ENCODE measurements at places on chromosomes 5 and 9.

DNA sequence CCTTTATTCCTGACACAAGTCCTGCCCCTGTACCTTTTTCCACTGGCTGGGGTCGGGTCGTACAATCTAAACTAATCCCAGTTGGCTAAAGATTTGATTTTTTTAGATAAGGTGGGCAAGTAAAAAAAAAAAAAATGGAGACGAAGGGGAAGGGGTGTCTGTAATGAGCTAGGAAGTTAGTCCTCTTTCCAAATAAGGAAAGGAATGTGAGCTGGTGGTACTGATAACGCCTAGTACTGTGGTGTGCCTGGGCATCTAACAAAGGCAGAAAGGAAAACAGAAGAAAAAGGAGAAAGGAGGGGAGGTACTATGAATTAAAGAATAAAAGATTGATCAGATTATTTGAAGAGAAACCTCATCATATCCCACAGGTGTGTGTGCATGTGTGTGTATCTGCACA lies 21.3 kb downstream of the PRDM9 start:
- H3K27me3 ChIP-seq: no peaks in the 10 kb centered on the region
- H3K36me3 ChIP-seq: no peaks in the 10 kb centered on the region
- no peak overlapping the region for H3K4me3 ChIP-seq
- H3K27ac ChIP-seq: no peak overlapping the region
- no peaks in the 10 kb centered on the region for H3K4me1 ChIP-seq
- no peak for DNase-seq

DNA sequence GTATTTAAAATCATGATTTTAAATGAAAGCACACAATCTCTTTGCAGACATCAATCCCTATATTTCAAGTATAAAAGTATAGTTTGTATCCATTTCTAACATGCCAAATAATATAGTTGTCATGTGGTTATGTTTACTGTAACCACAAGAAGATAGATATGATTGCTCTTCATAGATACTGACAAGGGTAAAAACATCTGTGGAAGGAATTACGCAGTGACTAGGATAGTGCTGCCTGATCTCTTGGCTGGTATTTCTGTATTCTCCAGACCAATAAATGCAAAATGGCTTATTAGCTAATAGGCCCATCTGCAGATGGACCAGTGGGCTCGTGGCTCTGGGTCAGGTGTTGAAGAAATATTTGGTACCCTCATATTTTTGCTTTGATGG lies 34.9 kb upstream of the FBN2 start:
- H3K4me3 ChIP-seq: no peak overlapping the region
- H3K27ac ChIP-seq: no peak overlapping the region
- no peaks in the 10 kb centered on the region for H3K27me3 ChIP-seq
- no peak for DNase-seq
- H3K36me3 ChIP-seq: no peaks in the 10 kb centered on the region
- H3K4me1 ChIP-seq: no peaks in the 10 kb centered on the region

DNA sequence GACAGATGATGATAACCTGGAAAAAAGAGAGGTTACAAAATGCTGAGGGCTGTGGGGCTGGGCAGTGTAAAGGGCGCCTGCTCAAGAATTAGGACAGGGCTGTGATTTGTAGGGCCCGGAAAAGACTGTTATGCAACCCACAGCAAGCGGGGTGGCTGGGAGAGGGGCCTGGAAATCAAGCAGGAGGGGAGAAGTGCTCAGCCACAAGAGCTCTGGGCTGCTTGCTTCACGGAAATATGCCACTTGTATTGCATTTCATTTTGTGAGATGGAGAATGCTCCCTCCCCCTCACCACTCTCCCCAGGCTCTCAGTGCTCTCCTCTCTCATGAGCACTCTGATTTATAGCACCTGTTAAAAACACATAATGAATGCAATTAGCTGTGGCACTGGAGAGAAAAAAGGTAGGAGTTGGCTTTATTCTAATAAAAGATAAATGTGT lies 8.4 kb upstream of the HAND1 start:
- no peak overlapping the region for H3K4me3 ChIP-seq
- H3K27ac ChIP-seq: no peak overlapping the region
- H3K4me1 ChIP-seq: no peaks in the 10 kb centered on the region
- H3K36me3 ChIP-seq: no peaks in the 10 kb centered on the region

DNA sequence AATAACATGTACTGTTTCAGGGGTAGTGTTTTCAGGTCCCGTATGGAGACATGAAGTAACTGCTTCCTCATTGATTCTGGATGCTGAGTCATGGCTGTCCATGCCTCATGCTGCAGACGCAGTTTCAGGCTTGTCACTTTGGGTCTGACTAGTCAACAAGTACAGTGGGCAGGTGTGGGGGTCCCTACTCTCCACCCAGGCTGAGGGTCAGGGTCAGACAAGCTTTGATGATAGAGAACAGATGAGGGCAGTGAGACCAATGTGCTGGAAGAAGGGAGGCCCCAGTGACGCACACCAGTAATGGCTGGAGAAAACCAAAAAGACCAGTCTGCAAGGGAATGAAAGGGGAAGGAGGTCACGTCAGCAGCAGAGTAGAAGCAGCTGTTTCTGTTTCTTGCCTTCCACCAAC lies 80.0 kb upstream of the NFIL3 start:
- DNase-seq: no peak
- no peak overlapping the region for H3K27ac ChIP-seq
- no peaks in the 10 kb centered on the region for H3K4me1 ChIP-seq
- H3K36me3 ChIP-seq: no peaks in the 10 kb centered on the region
- no peak overlapping the region for H3K4me3 ChIP-seq
- H3K27me3 ChIP-seq: no peaks in the 10 kb centered on the region

GRCh38 chr9:12368569-12368968 lies 324.6 kb upstream of the TYRP1 start:
- no peaks in the 10 kb centered on the region for H3K36me3 ChIP-seq
- H3K4me1 ChIP-seq: no peaks in the 10 kb centered on the region
- no peak for DNase-seq
- H3K27ac ChIP-seq: no peak overlapping the region
- no peaks in the 10 kb centered on the region for H3K27me3 ChIP-seq

DNA sequence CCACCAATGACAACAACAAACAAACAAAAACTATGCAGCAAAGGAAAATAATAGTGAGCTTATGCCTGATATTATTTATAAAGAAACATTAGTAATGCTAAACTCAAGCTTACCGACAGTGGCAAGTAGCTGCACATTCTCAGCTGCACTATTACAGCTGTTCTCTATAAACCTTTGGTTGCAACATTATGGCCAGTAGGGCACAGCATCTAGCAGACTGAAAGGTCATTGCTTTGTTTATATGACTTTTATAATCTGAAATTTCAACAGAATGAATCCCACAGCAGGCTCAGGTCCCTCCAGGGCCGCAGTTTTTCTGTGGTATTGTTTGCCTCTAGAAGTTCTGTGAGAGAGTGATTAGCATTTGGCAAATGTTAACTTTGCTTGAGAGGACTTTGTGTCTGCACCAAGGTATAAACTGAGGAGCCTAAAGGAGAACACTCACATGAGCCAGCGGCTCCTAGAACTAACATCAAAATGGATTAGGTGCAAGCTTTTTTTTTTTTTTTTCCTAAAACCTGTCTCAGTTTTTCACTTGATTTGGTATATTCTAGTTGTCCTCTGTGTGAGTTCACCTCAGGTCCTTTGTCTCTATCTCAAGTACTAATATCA lies 58.3 kb downstream of the IZUMO3 start:
- DNase-seq: no peak
- H3K27ac ChIP-seq: no peak overlapping the region
- no peaks in the 10 kb centered on the region for H3K27me3 ChIP-seq
- H3K36me3 ChIP-seq: no peaks in the 10 kb centered on the region
- H3K4me1 ChIP-seq: no peaks in the 10 kb centered on the region

- no peak overlapping the region for H3K4me3 ChIP-seq
- peaks cover 18% of the 10 kb centered on the region for H3K27me3 ChIP-seq
- no peaks in the 10 kb centered on the region for H3K4me1 ChIP-seq
- no peak overlapping the region for H3K27ac ChIP-seq
These were observed 22.8 kb upstream of the ARAP3 start for GRCh38 chr5:141704782-141705297.

GRCh38 chr5:72523960-72524582 lies 16.9 kb upstream of the ZNF366 start:
- no peaks in the 10 kb centered on the region for H3K36me3 ChIP-seq
- no peak overlapping the region for H3K27ac ChIP-seq

GRCh38 chr9:102049586-102050246 lies 311.3 kb upstream of the GRIN3A start:
- H3K4me1 ChIP-seq: peaks cover 52% of the 10 kb centered on the region
- no peaks in the 10 kb centered on the region for H3K36me3 ChIP-seq
- no peak overlapping the region for H3K4me3 ChIP-seq

GRCh38 chr9:85228111-85228855 lies 513.5 kb downstream of the AGTPBP1 start:
- DNase-seq: no peak
- H3K4me3 ChIP-seq: no peak overlapping the region
- no peaks in the 10 kb centered on the region for H3K27me3 ChIP-seq
- H3K4me1 ChIP-seq: no peaks in the 10 kb centered on the region
- H3K27ac ChIP-seq: no peak overlapping the region

DNA sequence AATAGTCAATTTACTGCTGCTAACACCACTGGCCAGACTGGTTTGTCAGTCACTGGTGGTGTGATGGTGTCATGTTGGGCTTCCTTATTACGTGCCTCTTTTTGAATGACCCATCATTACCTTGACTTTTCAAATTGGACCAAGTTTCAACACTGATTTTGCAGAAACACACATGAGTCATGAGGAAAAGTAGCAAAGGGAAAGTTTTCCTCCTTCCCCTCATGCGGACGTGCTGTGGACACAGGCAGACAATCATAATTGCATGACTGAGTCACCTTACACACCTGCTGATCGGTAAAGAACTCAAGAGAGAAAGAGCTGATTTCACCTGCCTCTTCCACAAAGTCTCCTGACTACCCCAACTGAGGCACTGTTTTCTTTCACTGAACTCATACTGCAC lies 324.5 kb downstream of the ARRDC3 start:
- H3K4me1 ChIP-seq: no peaks in the 10 kb centered on the region
- no peak overlapping the region for H3K27ac ChIP-seq
- no peak for DNase-seq
- no peaks in the 10 kb centered on the region for H3K36me3 ChIP-seq
- H3K27me3 ChIP-seq: no peaks in the 10 kb centered on the region
- H3K4me3 ChIP-seq: no peak overlapping the region

- no peak overlapping the region for H3K4me3 ChIP-seq
- no peak overlapping the region for H3K27ac ChIP-seq
- no peaks in the 10 kb centered on the region for H3K4me1 ChIP-seq
- no peaks in the 10 kb centered on the region for H3K27me3 ChIP-seq
- H3K36me3 ChIP-seq: no peaks in the 10 kb centered on the region
- DNase-seq: no peak
These were observed 179.2 kb downstream of the FBN2 start for GRCh38 chr5:128358826-128359225.

DNA sequence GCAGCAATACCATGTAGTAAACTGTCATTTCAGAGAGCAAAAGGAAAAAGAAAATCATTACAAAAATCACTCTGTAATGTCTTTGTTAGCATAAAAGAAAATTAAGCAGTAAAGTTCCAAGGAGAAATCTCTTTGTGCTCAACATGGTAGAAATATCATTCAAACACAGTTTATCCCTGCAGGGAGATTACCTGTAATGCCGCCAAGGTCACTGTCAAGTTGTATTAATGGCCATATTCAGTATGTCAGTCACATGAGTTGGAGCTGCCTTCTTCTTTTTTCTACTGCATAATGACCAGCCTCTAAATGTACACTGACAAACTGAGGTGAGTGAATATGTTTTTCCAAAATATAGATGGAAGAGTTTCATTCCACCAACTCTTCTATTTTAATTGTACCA lies 36.5 kb downstream of the MEF2C start:
- no peak overlapping the region for H3K27ac ChIP-seq
- DNase-seq: no peak
- H3K4me3 ChIP-seq: no peak overlapping the region
- H3K36me3 ChIP-seq: no peaks in the 10 kb centered on the region

- H3K4me1 ChIP-seq: no peaks in the 10 kb centered on the region
- H3K4me3 ChIP-seq: no peak overlapping the region
- H3K27ac ChIP-seq: no peak overlapping the region
- H3K36me3 ChIP-seq: no peaks in the 10 kb centered on the region
- no peak for DNase-seq
- H3K27me3 ChIP-seq: no peaks in the 10 kb centered on the region
These were observed 57.1 kb downstream of the BARX1 start for GRCh38 chr9:93898026-93898425.

DNA sequence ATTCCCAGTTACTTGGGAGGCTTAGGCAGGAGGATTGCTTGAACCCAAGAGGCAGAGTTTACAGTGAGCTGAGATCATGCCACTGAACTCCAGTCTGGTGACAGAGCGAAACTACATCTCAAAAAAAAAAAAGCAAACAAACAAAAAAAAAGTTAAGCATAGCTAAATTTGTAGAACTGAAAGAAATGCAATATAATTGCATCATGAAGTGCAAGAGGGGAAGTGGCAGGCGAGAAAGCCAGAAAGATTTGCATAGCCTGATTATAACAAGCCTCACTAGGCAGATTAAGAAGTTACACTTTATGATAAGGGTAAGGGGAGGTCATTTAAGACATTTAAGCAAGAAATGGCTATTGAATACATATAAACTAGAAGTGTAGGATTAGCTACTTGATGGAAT lies 187.1 kb downstream of the EDIL3 start:
- no peak overlapping the region for H3K4me3 ChIP-seq
- H3K36me3 ChIP-seq: no peaks in the 10 kb centered on the region
- DNase-seq: no peak

GRCh38 chr5:34886392-34887119 lies 28.7 kb downstream of the RAD1 start:
- no peaks in the 10 kb centered on the region for H3K4me1 ChIP-seq
- H3K36me3 ChIP-seq: no peaks in the 10 kb centered on the region
- no peak for DNase-seq
- no peak overlapping the region for H3K4me3 ChIP-seq
- H3K27ac ChIP-seq: no peak overlapping the region

GRCh38 chr9:70435948-70436347 lies 21.5 kb upstream of the KLF9 start:
- no peak for DNase-seq
- H3K36me3 ChIP-seq: no peaks in the 10 kb centered on the region
- H3K27me3 ChIP-seq: no peaks in the 10 kb centered on the region
- H3K4me1 ChIP-seq: peaks cover 10% of the 10 kb centered on the region
- H3K4me3 ChIP-seq: no peak overlapping the region
- no peak overlapping the region for H3K27ac ChIP-seq

- no peaks in the 10 kb centered on the region for H3K4me1 ChIP-seq
- no peaks in the 10 kb centered on the region for H3K36me3 ChIP-seq
- no peak overlapping the region for H3K4me3 ChIP-seq
These were observed 211.2 kb downstream of the MEF2C start for GRCh38 chr5:88671505-88672499.

DNA sequence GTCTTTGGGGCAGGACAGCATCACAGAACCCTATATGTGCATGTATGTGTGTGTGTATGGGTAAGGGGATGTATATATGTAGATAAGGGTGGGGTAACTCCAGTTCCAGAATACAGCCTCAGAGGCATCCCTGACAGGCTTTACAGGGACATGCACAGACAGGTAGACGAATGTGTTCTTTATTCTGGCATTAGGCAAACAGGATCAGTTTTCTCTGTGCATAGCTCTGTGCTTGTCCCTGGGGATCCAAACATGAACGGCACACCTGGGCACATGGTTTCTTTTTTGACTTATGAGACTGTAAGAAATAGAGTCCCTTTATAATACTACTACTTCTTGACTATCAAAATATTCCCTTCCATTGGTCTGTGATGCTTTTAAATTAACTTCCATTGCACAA lies 120.6 kb downstream of the TRIO start:
- H3K4me1 ChIP-seq: peaks cover 3% of the 10 kb centered on the region
- no peak overlapping the region for H3K4me3 ChIP-seq
- peaks cover 14% of the 10 kb centered on the region for H3K27me3 ChIP-seq
- no peak for DNase-seq

Measured in DND-41 (cell line).